ENCODE measurements at places on chromosomes 12 and 14.
A peak's percentile ranks its signal among the peaks of the same experiment; 100 is the strongest.

DNA sequence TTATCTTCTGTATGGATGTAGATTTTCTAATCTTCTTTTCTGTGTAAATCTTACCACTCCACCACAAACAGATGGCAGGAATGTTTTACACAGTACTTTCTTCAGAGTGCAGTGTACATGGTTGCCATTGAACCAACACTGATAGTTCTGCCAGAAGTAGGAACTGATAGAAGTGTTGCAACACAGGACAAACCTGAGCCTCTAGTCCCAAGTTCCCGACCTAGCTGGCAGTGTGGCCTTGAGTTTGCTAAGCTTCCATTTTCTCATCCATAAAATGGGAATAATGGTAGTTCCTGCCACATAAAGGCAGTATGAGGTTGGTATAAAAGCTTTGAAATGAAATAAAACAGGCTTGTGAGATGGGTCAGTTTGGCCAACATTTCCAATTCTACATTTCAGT, 50.8 kb upstream of the SAV1 start:
- DNase-seq = no peak

GRCh38 chr12:7989827-7990491, 42.6 kb upstream of the FOXJ2 start:
- no peak for DNase-seq

DNA sequence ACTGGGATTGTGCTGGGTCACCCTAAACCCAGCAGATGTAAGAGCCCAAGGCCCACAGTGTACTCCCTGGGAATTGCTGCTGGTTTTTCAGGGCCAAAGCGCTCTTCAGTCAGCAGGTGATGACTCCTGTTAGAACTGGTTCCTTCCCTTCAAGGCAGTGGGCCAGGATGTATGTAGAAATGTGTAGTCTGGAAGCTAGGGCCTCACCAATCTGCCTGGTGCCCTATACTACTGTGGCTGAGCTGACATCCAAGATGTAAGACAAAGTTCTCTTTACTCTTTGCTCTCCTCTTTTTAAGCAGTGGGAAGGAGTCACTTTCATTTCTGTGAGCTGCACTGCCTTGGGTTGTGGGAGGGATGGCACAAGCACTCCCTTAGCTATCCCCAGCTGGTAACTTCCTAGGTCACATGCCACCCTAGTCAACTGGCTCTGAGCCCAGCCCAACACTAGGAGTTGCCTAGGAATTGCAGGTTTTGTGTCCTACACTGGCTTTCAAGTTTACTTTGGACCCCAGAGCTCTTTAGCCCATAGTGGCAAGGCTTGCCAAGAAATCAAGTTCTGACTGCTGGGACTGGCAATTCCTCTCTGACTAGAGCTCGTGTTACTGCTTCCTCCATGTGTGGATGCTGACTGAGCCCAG, 249.2 kb downstream of the C12orf50 start:
- DNase-seq = no peak

GRCh38 chr12:115632308-115632707, 645.2 kb downstream of the MED13L start:
- DNase-seq = no peak

DNA sequence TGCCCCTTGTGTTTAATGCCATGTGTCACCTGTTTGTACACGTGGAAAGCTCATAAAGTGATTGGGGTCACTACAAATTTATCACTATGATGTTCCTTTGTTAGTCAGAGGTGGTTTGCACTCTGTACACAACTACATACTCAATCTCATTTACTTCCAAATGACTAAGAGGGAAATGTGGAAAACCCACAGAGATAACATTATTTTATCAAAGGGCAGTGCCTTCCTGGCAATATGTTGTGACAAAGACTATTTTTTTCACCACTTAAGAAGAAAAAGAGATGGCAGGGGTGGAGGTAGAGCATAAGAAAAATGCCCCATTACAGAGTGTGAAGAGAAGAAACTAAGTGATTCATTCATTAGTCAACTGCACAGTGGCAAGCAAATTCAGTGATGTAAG, 1064.1 kb upstream of the FLRT2 start:
- DNase-seq = no peak

- DNase-seq = no peak
Observed at GRCh38 chr12:63163541-63163940, 12.5 kb upstream of the AVPR1A start.

DNA sequence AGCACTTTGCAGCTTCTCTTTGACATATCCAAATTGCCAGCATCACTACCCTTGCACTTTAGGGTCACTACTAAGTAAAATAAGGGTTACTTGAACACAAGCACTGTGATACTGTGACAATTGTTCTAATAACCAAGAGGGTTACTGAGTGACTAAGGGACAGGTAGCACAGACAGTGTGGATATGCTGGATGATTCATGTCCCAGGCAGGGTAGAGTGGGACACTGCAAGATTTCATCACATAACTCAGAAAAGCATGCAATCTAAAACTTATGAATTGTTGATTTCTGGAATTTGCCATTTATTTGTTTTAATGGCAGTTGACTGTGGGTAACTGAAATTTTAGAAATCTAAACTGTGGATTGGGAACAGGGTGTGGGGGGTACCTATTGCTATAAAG, 218.8 kb downstream of the KITLG start:
- DNase-seq = no peak

GRCh38 chr12:13196130-13196921, at the start of gene EMP1:
Gene EMP1, plus strand, starts transcription at chr12:13196726. Its CDS starts 14,785 bp downstream, at chr12:13211511.
- no peak for DNase-seq

DNA sequence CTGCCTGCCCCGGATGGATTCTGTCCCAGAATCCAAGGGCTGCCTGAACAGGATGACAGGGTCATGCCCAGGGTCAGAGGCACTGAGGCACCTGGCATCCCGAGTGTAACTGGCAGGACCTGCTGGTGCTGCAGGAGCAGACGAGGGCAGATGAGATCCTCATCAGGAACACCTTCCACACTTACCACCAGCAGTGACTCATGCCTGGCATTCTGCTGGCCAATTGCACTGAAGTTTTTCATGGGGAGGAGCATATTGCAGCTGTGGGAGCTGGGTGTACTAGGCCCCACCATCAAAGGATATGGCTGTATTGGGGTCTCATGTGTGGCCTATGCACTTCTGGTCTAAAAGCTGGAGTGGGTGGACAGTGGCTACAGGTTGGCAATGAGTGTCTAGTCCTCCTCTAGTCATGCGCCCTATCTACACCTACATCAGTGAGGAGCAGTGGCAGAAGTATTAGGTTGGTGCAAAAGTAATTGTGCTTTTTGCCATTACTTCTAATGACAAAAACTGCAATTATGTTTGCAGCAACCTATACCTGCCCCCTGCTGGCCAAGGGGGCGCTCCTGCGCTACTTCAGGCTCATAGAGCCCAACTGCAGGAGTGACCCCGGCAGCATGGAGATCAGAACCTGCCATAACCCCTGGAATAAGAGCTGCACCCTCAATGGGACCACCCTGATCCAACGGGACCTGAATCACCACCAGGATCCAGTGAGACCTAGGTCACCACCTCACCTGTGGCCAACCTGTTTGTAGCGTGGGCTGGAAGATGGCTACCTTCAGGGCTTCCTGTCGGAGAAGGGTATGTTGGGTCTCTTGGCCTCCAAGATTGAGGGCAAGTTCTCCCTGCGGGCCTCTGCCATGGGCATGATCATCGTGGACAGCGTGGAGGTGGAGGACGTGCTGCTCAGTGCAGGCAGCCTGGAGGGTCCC, 8.0 kb upstream of the C12orf42 start:
- peak; percentile 73 for DNase-seq

DNA sequence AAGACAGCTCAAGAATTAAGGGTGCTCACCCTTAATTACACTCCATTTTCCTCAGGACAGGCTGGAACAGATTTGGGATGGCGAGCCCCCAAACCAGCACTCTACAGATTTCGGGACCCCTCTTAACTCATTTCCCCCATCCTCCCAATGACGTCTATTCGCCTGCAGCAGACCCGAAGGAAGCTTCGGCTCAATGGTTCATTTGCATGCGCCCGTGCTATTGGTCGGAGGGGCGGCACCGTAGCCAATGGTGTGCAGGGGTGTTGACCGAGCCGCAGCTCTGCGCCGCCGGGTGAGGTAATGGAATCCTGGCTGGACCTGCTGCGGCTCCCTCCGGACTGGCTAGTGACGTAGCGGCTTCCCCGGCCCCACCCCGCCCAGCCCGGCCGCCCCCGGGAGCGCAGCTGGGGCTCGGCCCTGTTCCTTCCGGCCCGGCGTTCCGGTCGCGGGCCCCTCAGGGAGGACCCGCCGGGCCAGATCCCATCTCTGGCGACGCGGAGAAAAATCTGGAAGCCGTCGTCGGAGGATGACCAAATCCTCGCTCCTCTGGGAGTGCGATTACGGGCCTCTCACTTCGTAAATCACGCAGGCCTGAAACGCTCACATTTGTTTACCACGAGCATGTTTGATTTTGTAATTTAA, 18.3 kb upstream of the NR4A1 start:
- peak; percentile 95 for DNase-seq

All from glutamatergic neuron (in vitro differentiated cells).